ENCODE measurements at places on chromosomes 2 and 18.

DNA sequence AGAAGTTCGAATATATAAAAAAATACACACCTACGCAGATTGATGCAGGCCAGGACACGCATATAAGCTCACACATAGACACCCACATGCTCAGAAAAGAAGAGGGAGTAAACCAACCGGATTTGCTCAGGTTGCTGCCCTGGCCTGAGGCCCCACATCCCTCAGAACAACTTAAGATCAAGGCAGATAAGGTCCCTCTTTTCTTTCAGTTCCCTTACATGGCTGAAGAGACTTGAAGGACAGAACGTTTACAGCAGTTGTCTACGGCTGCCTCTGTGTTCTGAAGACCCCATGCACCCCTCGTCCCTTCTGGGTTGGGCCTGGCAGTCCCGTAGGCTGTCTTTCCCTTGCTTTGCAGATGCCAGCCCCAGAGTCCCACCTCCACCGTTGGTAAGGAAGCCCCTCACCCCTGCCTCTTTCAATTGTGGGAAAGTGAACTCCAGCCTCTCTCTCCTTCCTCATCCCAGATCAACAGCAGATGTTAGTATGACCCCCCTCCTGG, 4.3 kb upstream of the NAGK start:
- DNase-seq = no peak

DNA sequence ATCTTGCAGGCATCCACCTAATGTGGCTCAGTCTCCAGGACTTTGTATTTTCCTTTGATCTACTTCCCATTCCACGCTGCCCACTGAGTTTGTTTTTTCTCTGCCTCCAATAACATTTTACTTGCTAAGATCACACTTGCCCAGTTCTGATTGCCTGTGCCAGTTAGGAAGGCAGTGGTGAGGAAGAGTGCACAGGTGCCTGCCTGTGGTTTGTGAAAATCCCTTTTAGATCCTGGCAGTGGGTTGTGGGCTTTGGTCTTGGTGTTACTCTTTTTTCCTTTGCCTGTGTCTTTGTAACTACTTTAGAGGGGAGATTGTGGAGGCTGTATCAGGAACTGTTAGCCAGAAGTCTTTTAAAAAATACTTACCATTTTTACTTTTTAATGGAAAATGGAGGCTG, 36.9 kb upstream of the KCNG2 start:
- no peak for DNase-seq

- DNase-seq = no peak
Observed at GRCh38 chr2:96841701-96842495, 1.9 kb downstream of the ANKRD23 start.

DNA sequence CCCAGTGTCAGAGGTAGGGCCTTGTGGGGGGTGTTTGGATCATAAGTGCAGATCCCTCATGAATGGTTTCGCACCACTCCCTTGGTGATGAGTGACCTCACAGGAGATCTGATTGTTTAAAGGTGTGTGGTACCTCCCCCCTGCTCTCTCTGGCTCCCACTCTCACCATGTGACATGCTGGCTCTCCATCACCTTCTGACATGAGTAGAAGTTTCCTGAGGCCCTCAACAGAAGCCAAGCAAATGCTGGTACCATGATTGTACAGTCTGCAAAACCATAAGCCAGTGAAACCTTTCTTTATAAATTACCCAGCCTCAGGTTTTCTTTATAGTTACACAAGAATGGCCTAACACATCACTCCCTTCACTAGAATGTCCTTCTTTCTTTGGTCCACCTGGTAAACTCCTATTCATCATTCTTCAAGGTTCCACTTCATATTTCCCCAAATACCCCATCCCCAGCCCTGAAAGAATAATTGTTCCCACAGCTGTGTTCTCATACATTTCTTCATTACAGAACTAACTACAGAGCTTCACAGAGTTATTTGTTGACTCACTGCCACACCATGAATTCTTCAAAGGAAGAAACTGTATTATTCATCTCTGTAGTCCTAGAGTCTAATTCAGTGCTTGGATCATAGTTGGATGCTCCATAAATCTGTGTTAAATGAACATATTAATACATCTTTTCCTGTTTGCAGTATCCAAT, 81.2 kb upstream of the STK17B start:
- no peak for DNase-seq

- DNase-seq = peak; percentile 40
Observed at GRCh38 chr2:232537499-232537898, 2.0 kb upstream of the CHRNG start.

DNA sequence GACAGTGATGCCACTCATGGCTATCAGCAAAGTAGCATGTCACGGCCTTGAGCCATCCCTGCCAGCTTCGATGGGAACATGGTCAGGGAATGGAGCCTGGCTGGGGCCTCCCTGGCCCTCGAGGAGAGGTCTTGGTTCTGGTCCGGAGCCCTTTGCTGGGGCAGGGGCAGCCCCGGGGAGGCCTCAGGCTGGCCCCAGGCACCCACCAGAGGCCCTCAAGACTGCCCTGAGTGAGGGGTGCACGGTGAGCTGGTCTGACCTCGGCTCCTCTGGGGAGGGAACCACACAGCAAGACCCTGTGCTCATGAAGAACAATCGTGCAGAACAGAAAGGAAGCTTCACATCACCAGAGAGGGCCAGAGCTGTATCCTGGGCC, 75.2 kb upstream of the OTOS start:
- DNase-seq = peak; percentile 40

DNA sequence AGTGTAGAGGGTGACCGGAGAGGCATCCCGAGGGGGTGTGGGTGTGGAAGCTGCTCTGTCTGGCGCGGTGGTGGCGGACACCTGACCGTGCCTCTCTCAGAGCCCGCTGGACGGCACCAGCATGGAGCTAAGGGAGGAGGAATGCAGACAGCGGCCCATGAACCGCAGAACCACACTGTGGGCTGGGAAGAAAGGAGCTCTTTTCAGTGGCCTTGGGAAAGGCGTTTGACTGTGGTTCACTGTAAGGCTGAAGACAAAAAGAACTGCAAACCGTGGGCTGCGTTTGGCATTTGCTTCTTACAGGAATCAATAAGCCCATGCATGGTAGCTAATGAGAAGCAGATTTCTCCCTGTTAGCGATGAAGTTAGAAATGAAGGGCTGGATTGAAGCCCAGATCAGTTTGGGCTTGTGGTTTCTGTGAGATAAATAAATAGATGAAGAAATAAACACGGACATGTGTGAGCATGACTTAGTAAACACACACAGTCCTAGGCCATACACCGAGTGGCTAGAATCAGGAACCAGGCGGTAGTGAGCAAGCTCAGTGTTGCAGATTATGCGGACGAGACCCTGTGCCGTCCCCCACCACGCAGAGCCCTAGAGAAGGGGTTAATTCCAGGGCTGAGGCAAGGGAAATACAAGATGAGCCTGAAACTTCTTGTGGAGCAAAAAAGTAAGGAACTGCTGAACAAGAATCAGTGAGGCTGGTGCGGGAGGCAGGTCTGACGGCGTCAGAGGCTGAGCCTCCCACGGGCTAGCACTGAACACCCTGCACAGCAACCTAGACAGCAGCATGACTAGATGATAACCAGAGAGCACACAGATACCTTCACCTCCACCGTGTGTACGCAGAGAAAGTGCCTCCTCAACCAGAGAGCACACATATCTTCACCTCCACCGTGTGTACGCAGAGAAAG, 29.3 kb upstream of the NFATC1 start:
- peak; percentile 75 for DNase-seq

DNA sequence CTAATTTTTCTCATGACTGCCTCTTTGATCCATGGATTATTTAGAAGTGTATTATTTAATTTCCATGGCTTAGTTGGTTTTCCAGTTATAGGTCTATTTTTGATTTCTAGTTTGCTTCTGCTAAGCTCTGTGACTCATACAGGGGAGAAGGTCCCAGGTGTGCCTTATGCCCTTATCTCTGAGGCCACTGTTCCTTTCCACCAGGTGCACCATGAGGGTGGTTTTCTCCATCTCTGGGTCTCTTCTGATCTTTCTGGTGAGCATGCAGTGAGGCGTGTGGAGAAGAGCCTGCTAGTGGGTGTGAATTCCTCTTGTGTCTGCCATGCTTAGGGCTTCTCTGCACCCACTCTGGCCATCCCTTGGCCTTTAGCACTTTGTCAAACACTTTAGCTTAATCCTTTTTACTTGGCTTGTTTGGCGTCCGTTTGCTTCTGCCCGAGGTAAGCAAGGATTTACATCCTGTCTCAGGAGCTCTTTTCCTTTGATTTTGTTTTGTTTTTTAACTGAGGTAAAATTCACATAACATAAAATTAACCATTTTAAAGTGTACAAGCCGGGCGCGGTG, 129.8 kb upstream of the ARL4C start:
- DNase-seq = no peak

- no peak for DNase-seq
Observed at GRCh38 chr2:241280291-241280690, 35.2 kb downstream of the HDLBP start.

- DNase-seq = no peak
Observed at GRCh38 chr18:45588376-45589355, 26.6 kb upstream of the SLC14A2 start.

GRCh38 chr2:72757177-72757775, 68.6 kb downstream of the EXOC6B start:
- DNase-seq = no peak

DNA sequence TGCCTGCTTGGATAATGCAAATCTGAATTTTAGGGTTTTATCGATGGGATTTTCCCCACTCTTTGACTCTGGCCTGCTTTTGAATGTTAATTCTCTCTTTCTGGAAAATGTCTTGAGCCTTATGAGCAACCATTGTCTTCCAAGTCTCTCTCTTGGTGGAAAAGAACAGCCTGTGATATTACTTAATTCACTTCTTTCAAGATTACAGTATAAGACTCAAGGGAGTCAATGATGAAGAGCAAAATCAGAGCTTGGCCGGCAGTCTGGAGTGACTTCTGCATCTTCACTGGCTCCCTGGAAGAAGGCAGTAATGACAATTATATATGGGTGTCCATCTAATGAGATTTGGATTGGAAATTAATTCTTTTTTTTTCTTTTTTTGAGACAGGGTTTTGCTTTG, 122.9 kb upstream of the ZEB2 start:
- no peak for DNase-seq

- DNase-seq = no peak
Observed at GRCh38 chr2:115427436-115427835, 985.0 kb downstream of the DPP10 start.

- no peak for DNase-seq
Observed at GRCh38 chr2:231152800-231153557, 28.1 kb upstream of the HTR2B start.

DNA sequence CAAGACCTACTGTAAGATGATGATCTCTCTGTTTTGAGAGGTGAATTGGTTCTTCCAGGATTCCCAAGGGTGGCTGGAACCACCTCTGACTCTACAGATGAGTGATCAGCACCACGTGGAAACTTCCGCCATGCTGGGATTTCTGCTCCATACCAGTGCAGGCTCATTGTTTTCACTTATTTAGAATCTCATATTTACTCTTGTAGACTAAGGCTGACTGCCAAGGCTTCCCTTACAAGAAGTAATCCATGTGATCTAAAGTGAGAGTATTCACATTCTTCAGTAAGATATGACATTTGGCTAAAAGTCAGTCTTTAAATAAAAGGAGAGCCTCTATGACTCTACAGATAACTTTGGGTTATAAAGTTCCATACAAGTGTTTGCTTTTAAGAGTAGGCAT, 322.9 kb upstream of the RAB12 start:
- DNase-seq = no peak

- no peak for DNase-seq
Observed at GRCh38 chr2:12061286-12062052, 315.0 kb downstream of the LPIN1 start.

GRCh38 chr2:217529271-217529670, 473.5 kb downstream of the TNS1 start:
- DNase-seq = no peak

GRCh38 chr2:83291083-83291482, 1168.0 kb downstream of the SUCLG1 start:
- DNase-seq = no peak

DNA sequence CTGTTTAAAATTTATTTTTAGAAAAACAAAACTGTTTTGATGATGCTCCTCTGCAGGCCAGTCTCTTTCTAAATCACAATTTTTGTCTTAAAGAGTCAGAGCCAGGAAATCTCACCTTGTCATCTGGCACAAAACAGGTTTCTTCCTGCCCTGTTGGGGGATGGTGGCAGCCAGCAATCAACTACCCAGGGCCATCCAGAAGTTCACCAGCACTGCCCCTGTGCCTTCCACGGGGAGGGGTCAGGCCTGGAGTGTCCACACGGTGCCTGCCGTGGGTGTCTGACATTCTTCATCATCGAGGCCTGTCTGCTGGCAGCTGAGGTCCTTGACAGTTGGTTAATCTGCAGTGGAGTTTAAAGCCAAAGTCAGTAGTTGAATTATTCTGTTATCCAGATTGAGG, 40.0 kb upstream of the BMP10 start:
- no peak for DNase-seq

GRCh38 chr2:43540021-43540779, 55.6 kb downstream of the THADA start:
- peak; percentile 73 for DNase-seq

GRCh38 chr2:169620509-169620908, 36.4 kb downstream of the PPIG start:
- DNase-seq = no peak

DNA sequence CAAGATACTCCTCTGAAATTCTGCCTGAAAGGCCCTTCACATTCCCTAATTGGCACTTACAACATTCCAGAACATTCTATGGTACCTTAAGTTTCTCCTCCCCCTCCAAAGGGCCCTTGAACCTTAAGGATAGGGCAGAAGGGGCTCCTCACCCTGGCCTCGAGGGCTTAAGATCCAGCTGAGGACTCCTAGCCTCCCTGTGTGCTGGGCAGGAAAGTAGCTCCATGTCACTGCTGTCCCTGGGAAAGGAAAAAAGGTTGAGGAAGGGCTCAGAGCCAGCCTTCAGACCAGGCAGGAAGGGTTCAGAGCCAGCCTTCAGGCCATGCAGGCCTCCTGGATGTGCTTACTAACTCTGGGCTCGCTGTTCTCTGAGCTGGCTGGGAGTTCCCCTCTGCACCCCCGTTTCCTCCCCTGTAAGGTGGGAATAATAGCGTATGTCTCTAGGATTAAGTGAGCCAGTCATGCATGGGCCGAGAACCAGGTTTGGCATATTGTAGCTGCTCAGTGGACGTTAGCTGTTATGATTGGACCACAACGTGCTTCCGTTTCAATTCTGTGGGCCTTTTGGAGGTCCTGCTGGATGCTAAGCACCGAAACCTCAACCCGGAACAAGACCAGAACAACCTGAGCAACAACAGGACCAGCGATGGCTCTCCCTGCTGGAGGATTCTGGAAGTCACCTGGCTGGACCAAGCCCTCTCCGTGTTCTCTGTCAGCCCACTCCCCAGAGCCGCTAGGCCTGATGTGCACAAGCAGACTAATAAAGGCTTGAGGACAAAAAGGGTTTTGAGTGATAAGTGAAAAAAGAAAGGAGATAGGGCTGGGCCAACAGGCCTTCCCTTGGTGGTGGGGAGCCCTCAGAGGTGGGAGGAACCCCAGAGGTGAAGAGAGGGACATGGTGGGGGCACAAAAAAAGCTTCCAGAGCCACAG, 1.0 kb upstream of the B3GNT7 start:
- DNase-seq = no peak

DNA sequence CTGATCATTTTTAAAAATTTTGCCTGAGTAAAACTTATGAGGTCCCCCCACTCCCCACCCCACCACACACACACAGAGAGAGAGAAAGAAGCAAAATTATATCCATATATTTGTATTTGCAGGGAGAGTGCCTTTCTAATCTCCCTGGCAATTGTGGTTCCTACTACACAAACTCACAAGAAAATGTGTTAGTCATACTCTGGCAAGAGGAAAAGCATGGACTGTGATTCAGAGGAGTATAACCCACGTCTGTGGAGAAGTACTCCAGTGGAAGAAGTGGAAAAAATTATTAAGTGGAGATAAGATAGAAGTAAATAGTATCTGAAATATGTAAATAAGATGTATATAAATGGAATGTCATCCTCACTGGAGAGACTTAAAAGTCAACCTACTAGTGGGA, 114.0 kb downstream of the DSEL start:
- DNase-seq = no peak

All from sciatic nerve (tissue), 2 donors.